HFFc6 (cell line): ENCODE measurements at places on chromosomes 11 and 22. TPM values are rescaled to one million over a fixed set of nuclear protein-coding genes. Genes with fewer than 3 reads are reported as not detected.

GRCh38 chr11:34065505-34066203 is 14.1 kb downstream of the CAPRIN1 start:
- peaks cover 1% of the 10 kb centered on the region; the same call in 1 of the 2 replicates for H3K27me3 ChIP-seq
- peaks cover 45% of the 10 kb centered on the region for H3K36me3 ChIP-seq
- peak; percentile 13 for DNase-seq

DNA sequence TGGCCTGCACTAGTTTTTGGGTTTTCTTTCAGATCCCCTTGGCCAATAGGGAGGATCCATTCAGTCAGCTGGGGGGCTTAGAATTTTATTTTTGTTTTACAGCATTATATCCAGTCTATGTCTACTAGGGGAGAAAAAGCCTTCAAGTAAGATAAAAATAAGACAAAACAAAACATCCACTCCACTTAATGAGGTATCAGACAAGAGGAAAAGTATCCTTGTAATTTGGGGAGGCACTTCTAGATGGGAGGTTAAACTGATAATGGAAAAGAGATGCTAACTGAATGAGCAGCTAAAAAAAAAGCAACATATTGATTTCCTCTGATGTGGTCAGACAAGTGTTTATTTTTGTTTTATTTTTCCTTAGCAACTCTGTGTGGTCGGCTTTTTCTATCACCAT is 278.0 kb upstream of the ANO3 start:
- H3K36me3 ChIP-seq = no peaks in the 10 kb centered on the region
- no peak overlapping the region for H3K27ac ChIP-seq
- H3K4me3 ChIP-seq = no peak overlapping the region
- no peaks in the 10 kb centered on the region; the same call in 1 of the 2 replicates for H3K27me3 ChIP-seq
- no peaks in the 10 kb centered on the region for H3K4me1 ChIP-seq

Gene ENTHD1
- total RNA-seq = not detected in 2 replicates

DNA sequence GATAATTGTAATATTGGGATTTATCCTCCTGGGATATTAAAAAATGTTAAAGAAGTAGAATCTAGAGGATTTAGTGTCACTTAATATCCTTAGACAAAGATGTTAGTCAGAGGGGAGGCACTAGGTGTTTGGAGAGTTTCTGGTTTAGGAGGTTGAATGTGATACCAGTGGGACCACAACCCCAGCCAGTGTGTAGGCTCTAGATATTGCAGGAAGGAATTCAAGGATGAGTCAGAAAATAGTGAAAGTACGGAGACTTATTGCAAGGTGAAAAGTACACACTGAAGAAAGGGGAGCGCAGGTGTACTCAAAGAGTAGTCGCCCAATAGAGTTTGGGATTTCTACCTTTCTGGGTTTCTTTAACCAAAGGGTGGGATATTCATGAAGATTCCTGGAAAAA is 5.7 kb upstream of the TMEM41B start:
- H3K36me3 ChIP-seq = no peaks in the 10 kb centered on the region
- no peak for DNase-seq
- H3K4me1 ChIP-seq = peaks cover 23% of the 10 kb centered on the region
- no peak overlapping the region for H3K27ac ChIP-seq
- H3K4me3 ChIP-seq = no peak overlapping the region
- no peaks in the 10 kb centered on the region; the same call in 1 of the 2 replicates for H3K27me3 ChIP-seq

DNA sequence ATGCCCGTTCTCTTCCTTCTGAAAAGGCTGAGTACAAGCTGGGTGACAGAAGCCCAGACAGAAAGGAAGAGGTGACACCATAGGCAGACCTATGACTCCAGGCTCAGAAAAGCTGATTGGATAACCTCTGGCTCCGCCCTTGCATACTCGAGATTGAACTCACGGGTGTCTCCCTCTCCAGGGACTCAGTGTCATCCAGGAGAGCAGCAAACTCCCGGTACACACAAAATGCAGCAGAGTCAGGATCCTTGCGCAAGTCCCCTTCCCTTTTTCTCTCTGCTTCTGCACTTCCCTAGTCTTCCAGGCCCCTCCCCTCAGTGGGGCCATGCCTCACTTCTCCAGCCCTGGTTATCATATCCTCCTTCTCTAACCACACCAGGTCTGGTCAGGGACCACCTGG is 9.8 kb downstream of the SCN4B start:
- no peak for DNase-seq
- peaks cover 48% of the 10 kb centered on the region for H3K27me3 ChIP-seq
- no peaks in the 10 kb centered on the region; the same call in 1 of the 2 replicates for H3K4me1 ChIP-seq

DNA sequence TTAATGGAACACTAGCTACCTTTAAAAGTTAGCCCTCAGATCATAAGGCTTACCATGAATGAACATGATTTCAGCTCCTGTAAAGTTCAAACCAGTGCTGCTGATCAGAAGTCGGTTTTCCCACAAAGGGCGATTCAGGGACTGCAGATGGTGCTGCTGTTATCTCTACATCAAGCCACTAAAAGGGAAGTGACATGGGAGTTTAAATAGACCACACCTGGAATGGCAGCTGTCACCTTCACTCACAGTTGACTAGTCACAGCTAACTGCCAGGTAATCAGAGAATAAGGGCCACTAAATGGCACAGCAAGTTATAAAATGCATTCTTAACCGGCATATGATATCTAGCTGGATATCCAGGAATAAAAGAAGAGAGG is 581.1 kb upstream of the ARHGAP42 start:
- no peak for DNase-seq
- no peak overlapping the region for H3K4me3 ChIP-seq
- no peaks in the 10 kb centered on the region for H3K36me3 ChIP-seq
- no peaks in the 10 kb centered on the region for H3K4me1 ChIP-seq

DNA sequence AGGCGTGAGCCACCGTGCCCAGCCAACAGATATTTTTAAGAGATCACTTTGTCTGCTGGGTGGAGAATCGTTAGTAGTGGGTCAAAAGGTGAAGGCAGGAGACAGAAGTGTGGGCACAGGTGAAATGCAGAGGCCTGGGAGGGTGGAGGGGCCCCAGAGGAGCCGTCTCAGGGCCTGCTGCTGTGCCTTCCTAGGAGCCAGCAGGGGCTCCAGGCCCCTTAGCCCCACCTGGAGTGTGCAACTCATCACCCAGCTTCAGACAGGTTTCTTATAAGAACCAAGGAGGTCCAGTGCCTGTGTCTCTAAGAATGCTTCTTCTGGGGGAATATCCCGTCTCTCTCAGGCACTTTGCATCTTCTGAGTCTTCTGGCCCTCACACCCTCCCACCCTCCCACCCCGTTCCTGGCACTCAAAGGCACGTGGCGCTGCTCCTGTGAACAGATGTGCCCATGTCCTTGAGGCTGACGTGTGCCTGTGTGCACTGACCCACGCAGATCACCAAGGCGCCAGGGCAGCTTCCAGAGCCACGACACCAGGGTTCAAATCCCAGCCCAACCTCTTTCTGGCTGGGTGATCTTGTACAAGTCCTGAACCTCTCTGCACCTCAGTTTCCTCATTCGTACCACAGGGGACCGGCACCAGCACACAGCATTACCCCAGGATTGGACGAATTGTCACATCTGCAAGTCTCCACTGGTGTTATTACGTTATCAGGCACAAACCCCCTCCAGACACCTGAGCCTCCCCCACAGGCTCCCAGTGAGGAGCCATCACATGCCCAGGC is 3.4 kb downstream of the ARSA start:
- H3K36me3 ChIP-seq = no peaks in the 10 kb centered on the region
- H3K27ac ChIP-seq = no peak overlapping the region
- no peaks in the 10 kb centered on the region; the same call in none of the 2 replicates for H3K27me3 ChIP-seq
- DNase-seq = no peak
- H3K4me1 ChIP-seq = peaks cover 33% of the 10 kb centered on the region

Gene OR8G1
- total RNA-seq = not detected in 3 replicates

DNA sequence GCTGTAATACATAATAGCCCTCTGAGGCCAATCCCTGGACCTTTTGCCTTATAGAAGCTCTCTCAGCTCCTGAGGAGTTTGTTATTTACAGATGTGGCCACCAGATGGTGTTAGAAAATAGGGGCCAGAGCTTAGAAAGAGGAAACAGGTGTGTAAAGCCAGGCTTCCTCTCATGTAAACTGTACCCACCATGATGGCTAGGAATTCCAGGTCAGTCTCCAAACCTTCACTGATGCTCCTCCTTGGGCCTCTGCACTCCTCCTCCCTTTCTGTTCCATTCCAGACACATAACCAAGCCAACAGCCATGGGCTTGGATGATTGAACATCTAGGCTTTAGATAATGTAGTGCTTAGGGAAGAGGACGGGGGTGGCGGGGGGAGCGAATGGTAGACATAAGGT is 39.7 kb downstream of the USP35 start:
- H3K27ac ChIP-seq = no peak overlapping the region
- H3K4me1 ChIP-seq = peaks cover 27% of the 10 kb centered on the region
- H3K4me3 ChIP-seq = no peak overlapping the region
- H3K27me3 ChIP-seq = no peaks in the 10 kb centered on the region

Gene CDC45
- 8.9 to 17.1 TPM (median 16.3 TPM) in 3 replicates for total RNA-seq

GRCh38 chr11:87889126-87889525 is 286.1 kb downstream of the RAB38 start:
- H3K27ac ChIP-seq = no peak overlapping the region
- DNase-seq = no peak
- H3K4me1 ChIP-seq = no peaks in the 10 kb centered on the region
- no peak overlapping the region for H3K4me3 ChIP-seq
- no peaks in the 10 kb centered on the region; the same call in 1 of the 2 replicates for H3K27me3 ChIP-seq

DNA sequence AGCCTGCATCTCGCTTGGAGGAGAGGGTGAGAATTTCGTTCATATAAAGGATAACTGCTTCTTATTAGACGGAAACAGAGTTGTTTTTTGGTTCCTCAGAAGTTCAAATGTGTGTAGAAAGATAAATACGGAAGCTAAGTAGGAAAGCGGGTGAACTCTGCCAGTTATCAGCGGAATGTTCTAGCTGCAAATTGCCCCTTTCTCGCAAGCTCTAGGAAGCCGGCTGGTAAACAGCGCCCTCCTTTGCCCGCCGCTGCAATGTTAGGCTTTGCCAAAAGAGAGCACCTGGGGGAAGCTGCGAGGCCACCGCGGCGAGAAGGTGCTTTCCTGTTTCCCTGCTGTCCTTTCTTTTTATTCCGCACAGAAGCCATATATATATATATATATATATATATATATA is 67.0 kb downstream of the IGLL5 start:
- H3K4me3 ChIP-seq = no peak overlapping the region
- no peak overlapping the region for H3K27ac ChIP-seq
- H3K36me3 ChIP-seq = no peaks in the 10 kb centered on the region
- H3K27me3 ChIP-seq = peaks cover 28% of the 10 kb centered on the region
- peaks cover 4% of the 10 kb centered on the region for H3K4me1 ChIP-seq

Gene MPPED1
- not detected in 3 replicates for total RNA-seq

Gene DEUP1
- not detected in 3 replicates for total RNA-seq

Gene HBG1
- not detected in 3 replicates for total RNA-seq

GRCh38 chr22:25630447-25630846 is 66.0 kb downstream of the GRK3 start:
- H3K27me3 ChIP-seq = no peaks in the 10 kb centered on the region
- no peak overlapping the region for H3K27ac ChIP-seq
- no peaks in the 10 kb centered on the region for H3K36me3 ChIP-seq
- no peak for DNase-seq

- H3K4me1 ChIP-seq = peaks cover 15% of the 10 kb centered on the region
- 0 out of 2 replicates have a peak, but pooled peaks cover 3% of the 10 kb centered on the region for H3K36me3 ChIP-seq
- H3K27me3 ChIP-seq = peaks cover 1% of the 10 kb centered on the region
- no peak overlapping the region for H3K27ac ChIP-seq
Observed at GRCh38 chr22:24414984-24415945, 12.1 kb upstream of the ADORA2A start.

GRCh38 chr11:89447845-89448244 is 43.3 kb downstream of the NOX4 start:
- DNase-seq = no peak
- no peaks in the 10 kb centered on the region for H3K27me3 ChIP-seq
- no peaks in the 10 kb centered on the region for H3K4me1 ChIP-seq
- peaks cover 6% of the 10 kb centered on the region for H3K36me3 ChIP-seq

Gene NXPE1
- not detected in 2 replicates for total RNA-seq

- peaks cover 16% of the 10 kb centered on the region for H3K27me3 ChIP-seq
- H3K27ac ChIP-seq = no peak overlapping the region
- H3K4me1 ChIP-seq = peaks cover 23% of the 10 kb centered on the region
- no peak overlapping the region for H3K4me3 ChIP-seq
Observed at GRCh38 chr11:125123947-125124617, 12.7 kb upstream of the TMEM218 start.
